ENCODE measurements at places on chromosomes 2 and 18. TPM values are rescaled to one million over a fixed set of nuclear protein-coding genes. Genes with fewer than 3 reads are reported as not detected.

GRCh38 chr18:8499810-8500675 lies 109.2 kb upstream of the RAB12 start:
- H3K4me3 ChIP-seq: no peak overlapping the region
- H3K4me1 ChIP-seq: no peaks in the 10 kb centered on the region
- no peaks in the 10 kb centered on the region for H3K27me3 ChIP-seq
- DNase-seq: no peak
- H3K27ac ChIP-seq: no peak overlapping the region
- H3K36me3 ChIP-seq: no peaks in the 10 kb centered on the region

GRCh38 chr2:223618172-223619035 lies 16.2 kb upstream of the SCG2 start:
- H3K27me3 ChIP-seq: peaks cover 99% of the 10 kb centered on the region
- no peak overlapping the region for H3K27ac ChIP-seq
- no peaks in the 10 kb centered on the region for H3K36me3 ChIP-seq

- H3K36me3 ChIP-seq: no peaks in the 10 kb centered on the region
- no peaks in the 10 kb centered on the region for H3K27me3 ChIP-seq
- DNase-seq: no peak
These were observed 126.2 kb downstream of the FSHR start for GRCh38 chr2:49028101-49028500.

DNA sequence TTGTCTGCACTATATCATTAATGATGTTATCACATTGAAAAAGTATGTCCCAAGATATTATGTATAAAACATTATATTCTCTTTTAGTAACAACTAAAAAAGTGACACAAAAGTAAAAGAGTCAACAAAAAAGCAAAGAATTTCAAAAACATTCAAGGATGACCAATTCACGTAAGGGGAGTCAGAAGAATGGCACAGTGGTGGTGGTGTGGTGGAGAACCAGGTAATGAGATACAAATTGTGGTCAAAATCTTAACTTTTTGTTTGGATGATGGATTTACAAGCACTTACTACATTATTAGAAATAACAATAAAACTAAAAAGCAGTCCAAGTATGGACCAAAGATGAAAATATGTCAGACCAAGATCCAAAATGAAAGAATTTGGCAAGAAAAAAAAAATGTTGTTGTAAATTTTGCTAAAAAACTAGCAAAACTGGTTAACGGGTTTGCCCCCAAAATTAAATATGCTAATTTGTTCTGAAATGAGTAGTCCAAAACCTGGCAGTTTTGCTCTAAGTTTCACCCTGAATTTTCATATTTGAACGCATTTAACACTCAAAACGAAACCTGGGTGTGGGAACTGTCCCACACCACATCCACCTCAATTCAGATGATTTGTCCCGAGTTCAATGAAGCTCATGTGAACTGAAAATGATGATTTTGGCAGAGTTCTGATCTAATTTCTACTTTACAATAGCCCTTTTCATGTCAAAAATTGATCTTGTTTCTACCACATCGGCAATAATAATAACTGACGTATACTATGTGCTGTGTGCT lies 135.8 kb downstream of the IKZF2 start:
- DNase-seq: no peak
- H3K4me1 ChIP-seq: no peaks in the 10 kb centered on the region
- H3K4me3 ChIP-seq: no peak overlapping the region
- no peaks in the 10 kb centered on the region for H3K36me3 ChIP-seq
- H3K27me3 ChIP-seq: no peaks in the 10 kb centered on the region
- H3K27ac ChIP-seq: no peak overlapping the region

DNA sequence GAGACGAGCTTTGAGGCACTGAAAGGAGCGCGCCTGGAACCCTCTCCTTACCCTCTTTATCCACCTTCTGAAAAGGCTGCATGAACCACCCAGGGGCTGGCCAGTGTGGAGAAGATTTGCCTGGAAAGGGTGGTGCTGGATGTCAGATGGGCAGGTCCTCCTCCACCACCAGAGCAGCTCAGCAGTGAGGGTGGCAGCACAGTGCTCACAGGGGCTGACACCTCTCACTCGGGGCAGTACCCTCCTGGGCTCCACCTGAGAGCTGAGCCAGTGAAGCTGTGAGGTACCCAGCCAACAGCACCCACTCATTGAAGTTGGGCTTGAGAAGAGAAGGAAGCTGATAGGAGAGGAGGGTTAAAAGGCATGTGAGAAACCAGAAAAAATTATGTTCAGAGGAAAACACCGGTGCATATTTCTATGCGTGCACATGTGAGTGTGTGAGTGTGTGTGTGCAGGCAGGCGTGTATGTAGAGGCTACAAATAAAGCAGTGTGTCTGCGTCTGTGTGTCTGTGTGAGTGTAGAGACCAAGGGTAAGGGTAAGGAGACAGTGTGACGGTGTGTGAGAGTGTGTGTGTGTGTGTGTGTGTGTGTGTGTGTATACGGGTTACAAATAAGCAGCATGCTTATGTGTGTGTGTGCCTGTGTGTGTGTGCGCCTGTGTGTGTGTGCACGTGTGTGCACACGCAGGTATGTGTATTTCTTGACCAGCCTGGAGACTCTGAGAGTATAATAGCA lies 40.7 kb downstream of the TEX44 start:
- no peak overlapping the region for H3K4me3 ChIP-seq
- no peaks in the 10 kb centered on the region for H3K36me3 ChIP-seq
- H3K27ac ChIP-seq: no peak overlapping the region
- no peak for DNase-seq

RTKN gene
- 11.4 TPM for total RNA-seq

ZNF2 gene
- 5.1 TPM for total RNA-seq

ASNSD1 gene
- 61.3 TPM for total RNA-seq

OTOF gene
- 0.36 TPM for total RNA-seq

FBXO15 gene
- 2.8 TPM for total RNA-seq

RAB6D gene
- 0.11 TPM for total RNA-seq

GRP gene
- 2.1 TPM for total RNA-seq
